ENCODE measurements at places on chromosomes 5 and 9.

DNA sequence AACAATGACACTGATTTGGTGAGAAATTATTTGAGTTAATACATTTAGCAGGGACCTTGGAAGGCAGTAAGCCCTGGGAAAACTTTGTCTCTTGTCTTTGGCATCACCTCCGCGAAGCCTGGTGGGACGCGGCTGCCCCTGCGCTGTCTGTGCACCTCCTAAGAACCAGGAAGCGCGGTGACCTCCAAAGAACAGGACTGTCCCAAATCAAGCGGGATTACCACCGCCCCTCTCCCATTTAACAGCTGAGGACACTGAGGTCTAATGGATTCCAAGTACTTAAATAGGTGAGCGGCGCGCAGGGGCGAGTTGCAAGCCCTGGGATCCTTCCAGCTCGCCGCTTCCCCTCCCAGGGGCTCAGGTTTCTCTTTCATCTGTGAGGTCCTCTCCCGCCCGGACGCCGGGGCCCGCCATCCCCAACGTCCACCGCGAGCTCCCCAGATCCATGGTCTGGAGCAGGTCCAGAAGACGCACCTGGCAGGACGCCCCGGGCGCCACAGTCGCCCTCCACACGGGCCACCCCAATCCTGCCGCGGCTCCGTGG lies 432 bp downstream of the STARD4 start:
- no peak for DNase-seq

DNA sequence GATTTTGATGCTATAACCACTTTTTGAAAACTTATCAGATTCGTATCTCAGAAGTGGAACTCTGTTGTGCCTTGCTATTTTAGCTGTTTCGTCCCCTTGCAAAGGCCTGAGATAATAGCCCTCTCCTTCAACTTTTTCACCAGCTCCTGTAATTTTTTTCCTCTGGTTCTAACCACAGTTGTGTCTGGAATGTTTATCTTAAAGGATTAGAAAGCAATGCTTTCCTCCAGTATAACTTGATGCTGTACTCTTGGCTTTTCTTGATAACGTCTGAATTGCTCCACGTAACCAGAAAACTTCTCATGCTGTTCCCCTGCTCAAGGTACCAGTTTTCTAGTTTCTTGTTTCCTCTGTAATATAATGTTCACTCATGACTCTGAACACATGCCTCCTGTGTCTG lies 209.4 kb downstream of the DTWD2 start:
- DNase-seq, result no peak

DNA sequence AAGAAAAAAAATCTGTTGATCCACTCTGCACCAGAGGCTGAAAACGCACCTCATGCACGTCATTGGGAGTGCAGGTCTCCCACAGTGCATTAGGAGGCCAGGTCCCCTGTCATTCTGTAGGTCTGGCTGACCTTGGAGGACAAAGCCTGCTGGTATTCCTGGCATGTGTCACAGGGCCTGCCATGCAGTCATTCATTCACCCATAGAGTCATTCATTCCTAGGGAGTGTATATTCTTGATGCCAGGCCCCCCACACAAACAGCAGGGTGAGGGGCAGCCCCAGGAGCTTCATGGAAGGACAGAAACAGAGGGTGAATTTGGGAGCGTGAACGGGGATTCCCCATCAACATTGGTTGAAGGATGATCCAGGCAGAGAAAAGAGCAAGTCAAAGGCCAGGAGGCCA lies 2.2 kb downstream of the GBGT1 start:
- no peak for DNase-seq

DNA sequence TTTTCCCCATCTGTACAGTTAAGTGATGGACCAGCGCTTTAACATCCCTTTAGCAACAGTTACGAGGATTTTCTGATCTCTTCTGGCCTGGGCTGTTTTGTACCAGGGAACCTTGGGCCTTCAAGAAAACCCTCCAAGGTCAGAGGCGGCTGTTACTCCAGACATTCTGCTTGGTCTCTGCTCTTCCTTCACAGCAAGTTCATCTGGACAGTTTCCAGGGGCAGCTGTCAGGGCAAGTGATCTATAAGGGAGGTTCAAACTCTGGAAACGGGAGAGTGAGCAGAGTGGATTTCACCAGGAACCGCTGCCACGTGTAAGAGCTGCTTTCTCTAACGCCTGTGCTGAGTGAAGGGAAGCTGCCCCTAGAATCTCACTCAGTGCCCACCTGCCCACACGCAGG lies 36.7 kb downstream of the ZNF618 start:
- DNase-seq, result no peak

GRCh38 chr5:152125661-152126205 lies 201.1 kb upstream of the GLRA1 start:
- no peak for DNase-seq

DNA sequence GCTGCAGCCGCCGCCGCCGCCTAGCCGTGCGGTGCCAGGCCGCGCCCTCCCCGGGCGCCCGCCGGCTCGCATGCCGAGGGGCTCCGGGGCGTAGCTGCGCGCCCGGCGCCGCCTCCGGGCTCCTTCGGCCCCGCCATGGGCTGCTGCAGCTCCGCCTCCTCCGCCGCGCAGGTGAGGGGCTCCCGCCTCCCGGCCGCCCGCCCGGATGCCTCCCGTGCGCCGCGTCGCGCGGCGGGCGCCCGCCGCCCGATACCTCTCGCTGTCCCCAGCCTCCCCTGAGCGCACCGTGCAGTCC lies 230 bp downstream of the SLC44A1 start:
- DNase-seq, result no peak
